Bronchial epithelial cell (primary cell): ENCODE measurements at places on chromosomes 7 and 10. TPM values are rescaled to one million over a fixed set of nuclear protein-coding genes. Genes with fewer than 3 reads are reported as not detected.

Gene PNLIPRP3
- 53.2 and 67.8 TPM in 2 replicates for total RNA-seq

Gene CFAP69
- total RNA-seq, result 0.53 and 2.3 TPM in 2 replicates

Gene PPIA
- 1,106 and 1,178 TPM in 2 replicates for total RNA-seq

Gene LOXL4
- total RNA-seq, result 0.13 and 0.26 TPM in 2 replicates

Gene CDK6
- total RNA-seq, result 52.9 and 68.0 TPM in 2 replicates

Gene SCRN1
- total RNA-seq, result 33.5 and 35.5 TPM in 2 replicates

Gene PITX3
- total RNA-seq, result not detected in 2 replicates

Gene HBP1
- total RNA-seq, result 66.7 and 69.5 TPM in 2 replicates

Gene NPC1L1
- under 0.01 TPM in 2 replicates for total RNA-seq

Gene C10orf62
- under 0.01 TPM in 1 of 2 replicates, not detected in the other for total RNA-seq

Gene CTNNA3
- under 0.01 TPM in 1 of 2 replicates, not detected in the other for total RNA-seq

Gene IKZF1
- under 0.01 TPM in 1 of 2 replicates, not detected in the other for total RNA-seq

Gene SAP25
- not detected in 2 replicates for total RNA-seq

Gene SLC16A9
- 2.9 and 7.8 TPM in 2 replicates for total RNA-seq

Gene PTPRN2
- total RNA-seq, result 1.1 and 2.8 TPM in 2 replicates

Gene ADCYAP1R1
- not detected in 2 replicates for total RNA-seq
